Stimulated activated CD8-positive, alpha-beta memory T cell treated with anti-CD3 and anti-CD28 coated beads, Interleukin-2, amount 100 ng/mL, for 1 hour (primary cell): ENCODE measurements at places on chromosomes 16 and 17.

DNA sequence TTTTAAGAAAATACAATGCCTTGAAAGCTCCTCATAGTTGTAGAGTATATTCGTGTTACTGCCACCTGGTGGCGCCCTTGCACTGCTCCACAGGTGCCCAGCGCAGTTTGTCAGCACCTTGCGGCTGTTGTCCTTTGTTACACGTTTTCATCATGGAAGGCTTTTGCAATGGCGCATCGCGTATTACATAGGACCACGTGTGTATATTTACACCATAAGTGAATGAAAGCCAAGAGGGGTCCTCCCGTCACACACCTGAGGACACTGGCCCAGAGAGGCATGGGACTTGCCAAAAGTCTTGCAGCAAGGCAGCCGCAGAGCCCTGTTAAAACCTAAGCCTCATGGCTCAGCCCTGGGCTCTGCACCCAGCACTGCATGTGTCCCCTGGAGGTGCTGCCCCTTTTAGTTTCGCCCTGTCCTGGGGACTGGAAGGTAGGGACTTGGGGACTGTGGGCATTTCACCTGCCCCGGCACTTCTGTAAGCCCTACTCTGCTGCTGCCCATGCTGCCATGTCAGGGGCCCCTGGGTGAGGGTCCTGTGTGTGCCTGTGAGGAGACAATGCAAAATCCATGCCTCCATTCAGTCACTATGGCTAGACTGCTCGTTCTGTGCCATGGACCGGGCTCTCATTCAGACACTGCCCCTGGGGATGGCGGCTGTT, 24.3 kb downstream of the POLR3E start:
- peak; percentile 34 for DNase-seq

GRCh38 chr17:70378076-70378475, 208.7 kb downstream of the KCNJ2 start:
- no peak for DNase-seq

DNA sequence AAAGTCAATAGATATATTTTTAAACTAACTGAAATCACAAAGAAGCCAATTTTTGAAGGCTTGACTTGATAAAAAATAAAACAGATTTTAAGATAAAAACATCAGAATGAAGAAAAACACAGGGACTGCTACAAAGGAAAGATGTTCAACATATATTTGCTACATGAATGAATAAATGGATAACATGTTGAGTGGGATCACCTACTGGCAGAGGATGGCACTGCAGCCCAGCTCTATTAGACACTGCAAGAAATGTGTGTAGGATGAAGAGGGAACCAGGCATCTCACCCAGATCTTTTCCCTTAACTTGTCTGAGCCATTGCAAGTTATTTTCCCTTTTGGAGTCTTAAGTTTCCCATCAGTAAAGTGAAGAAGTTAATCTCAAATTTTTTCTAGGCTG, 4.2 kb downstream of the AIPL1 start:
- DNase-seq, result no peak

DNA sequence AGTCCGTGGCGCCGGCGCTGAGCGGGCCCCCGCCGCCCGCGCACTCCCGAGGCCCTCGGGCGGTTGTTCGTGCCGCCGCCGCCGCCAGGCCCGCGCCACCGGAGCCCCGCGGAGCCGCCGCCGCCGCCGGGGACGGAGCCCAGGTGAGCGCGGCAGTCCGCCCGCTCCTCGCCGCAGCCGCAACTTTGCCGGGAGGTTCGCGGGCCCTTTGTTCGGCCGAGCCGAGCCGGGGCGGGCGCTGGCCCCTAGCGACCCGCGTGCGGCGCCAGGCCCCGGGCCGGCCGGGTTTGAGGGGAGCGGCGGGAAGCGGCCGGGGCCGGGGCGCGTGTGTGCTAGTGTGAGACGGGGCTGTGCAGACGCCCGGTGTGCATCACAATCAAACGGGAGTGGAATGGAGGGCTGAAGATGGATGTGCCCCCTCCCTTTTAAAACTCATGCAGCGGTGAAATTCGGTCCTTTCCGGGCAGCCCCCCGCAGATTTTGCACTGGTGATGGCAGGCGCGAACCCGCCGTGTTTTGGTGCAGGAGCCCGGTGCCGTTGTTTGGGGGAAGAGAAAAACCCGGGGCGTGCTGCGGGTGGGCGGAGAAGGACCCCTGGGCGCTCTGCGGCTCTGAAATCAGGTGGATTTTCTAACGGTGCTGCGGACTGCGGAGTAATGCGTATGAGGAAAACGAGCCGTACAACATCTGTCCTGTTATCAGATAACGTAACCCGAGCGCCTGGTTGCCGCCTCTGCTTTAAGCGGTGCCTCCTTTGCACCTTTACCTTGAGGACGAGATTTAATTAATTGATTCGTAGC, 823 bp downstream of the TNRC6C start:
- DNase-seq, result no peak

DNA sequence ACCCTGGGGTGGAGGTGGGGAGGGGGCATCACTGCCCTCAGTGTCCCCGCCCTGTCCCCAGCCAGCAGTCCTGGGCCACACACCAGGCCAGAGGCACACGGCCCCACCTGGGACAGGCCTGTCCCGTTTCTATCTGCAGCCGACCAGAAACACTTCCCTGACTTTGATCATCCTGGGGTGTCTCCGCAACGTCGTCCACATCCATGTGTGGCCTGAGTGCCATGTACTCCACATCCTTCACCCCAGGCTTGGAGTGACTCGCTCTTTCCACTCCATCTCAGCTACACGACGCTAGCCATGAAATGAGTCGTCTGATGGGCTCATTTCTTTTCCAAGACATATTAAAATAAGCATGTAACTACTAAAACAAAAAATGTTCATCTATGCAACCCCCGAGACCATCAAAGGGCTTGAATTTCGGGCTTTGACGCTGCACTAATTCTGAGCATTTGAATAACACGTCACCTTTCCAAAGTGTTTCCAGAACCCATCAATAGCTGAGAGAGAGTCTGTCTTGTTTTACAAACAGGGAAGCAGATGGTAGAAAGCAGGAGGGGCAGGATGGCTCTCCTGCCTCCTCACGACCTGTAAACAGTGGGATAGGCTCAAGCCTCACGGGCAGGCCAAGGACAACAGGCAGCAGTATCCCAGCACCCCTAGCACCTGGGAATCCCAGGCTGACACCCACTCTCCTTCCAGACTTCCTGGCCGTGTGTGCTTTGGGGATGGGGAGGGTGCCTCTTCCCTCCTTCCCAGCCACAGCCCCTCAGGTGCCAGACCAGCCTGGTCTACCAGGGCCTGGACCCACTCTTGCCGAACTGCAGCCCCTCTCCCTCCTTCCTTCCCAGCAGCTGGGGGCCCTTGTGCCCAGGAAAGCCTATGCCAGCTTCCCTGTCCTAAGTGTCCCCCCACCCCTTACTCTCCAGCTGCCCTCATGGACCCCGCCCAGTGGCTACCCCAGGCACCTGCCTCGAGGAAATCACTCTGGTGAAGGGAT, 20.0 kb upstream of the RASD1 start:
- DNase-seq, result no peak

DNA sequence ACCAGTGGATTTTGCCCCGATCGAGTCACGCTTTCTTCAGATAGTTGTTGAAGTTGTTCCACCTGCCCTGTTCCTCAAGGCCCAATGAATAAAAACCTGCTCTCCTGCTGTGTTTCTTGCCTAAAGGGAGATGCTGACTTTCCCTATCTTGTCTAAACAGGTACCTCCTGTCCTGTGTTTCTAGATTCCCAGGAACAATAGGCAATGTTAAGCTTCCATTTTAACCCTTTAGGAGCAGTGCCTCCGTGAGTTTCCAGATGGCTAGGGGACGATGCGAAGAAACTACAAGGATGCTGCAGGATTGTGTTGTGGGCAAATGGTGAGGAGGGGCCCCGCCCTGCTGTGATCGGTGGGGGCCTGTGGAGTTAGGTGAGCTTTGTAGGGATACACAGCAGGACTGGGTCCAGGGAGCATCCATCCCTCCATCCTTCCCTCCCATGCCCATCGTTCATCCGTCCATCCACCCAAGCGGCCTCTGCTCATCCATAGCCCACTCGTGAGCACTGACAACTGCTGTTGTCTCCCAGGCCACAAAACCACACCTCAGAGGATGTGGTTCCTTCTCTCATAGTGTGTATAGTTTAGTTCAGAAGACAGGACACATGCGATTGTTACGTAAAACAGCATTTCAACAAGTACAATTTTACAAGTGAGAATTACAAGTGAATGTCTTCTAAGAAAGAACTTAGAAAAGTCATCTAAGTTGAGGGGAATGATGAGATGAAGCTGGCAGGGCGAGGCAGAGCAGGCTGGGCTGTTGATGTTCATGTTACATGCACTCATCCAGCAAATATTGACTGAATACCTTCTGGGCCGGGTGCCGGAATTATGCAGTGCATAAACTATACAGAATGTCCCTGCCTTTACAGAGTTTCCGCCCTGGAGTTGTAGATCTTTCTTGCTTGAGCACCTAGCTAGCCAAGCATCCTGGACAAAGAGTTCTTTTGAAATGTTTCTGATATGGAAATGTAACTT, 5.2 kb downstream of the ARSG start:
- peak; percentile 29 for DNase-seq

DNA sequence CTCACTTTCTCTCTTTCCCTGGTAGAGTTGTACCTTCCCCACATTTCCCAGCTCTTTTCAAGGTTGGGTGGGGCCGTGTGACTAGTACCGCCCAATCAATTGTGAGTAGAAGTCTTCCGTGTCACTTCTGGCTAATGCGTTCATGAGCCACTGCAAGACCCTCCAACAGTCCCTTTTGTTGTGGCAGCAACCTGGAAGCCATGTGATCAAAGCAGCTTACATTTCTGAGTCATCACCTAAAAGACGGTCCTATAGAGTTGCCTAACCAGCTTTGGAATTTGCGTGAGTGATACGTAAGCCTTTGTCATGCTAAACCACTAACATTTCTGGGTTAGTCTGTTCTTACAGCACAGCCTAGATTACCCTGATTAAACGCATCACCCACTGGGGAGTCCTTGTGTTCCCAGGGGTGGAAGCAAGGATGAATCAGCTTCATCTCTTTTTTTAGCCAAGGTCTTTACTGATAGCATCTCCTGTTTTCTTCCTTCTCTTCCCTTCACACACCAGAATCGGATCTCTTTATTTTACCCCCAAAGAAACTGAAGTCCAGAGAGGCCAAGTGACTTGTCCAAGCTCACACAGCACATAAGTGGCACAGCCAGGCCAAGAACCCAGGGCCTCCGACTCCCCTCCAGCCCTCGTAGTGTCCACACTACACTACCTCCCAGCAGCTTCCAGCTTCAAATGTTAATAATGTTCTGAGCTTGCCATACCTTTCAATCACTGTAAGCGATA, 366.3 kb upstream of the XYLT1 start:
- DNase-seq, result no peak

DNA sequence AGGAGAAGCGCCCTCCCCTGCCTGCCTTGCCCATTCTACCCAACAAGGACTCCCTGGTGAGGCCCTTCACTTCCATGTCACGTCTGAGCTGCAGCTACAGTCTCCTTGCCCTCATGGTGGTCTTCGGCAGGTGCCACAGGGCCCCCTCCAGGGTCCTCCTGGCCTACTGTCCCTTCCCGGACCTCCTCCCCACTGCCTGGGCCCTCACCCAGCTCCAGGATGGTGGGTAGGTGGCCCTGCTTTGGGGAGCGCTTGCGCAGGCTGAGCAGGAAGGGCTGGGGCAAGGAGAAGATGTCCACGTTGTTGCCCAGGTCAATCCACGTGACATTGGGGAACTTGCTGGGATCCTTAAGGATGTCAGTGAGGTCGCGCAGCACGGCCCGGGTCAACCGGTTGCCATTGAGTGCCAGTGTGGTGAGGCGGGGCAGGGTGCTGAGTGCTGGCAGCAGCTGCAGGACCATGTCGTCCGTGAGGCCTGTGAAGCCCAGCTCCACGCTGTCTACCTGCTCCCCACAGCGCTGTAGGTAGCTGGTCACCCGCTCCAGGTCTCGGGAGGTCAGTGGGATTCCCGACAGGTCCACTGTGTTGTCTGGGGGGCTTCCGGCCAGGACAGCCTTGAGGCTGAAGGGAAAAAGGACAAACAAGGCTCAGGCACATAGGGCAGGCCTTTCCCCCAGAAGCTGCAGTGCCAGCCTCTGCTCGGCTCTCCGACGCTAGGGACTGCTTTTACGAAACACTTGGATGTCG, 28.3 kb downstream of the TRPV2 start:
- no peak for DNase-seq

DNA sequence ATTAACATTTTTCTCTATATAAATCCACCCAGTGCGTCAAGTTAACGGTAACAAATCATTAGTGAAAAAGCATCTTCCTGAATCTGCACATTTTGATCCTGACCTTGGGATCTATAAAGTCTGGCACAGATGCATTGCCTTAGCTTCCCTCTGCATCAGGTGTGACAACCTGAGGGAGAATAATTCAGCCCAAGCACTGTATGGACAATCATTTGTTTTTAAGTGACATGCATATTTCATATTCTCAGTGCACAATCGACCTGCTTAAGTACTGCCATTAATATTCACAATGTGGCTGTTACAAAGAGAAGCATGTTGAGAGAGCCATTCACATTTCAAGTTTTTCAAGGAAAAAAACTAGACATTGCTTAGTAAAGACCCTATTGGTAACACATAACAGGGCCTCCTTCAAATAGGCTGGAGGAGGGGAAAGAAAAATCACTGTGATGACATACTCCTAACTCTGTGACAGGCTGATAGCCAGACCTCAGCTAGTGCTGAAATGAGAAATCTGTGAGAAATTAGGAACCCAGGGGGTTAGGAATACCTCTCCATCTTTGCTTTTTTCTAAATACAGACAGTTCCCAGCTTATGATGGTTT, 505.3 kb upstream of the CDH5 start:
- no peak for DNase-seq

- DNase-seq, result no peak
Observed at GRCh38 chr17:45836047-45837044, 8.3 kb upstream of the SPPL2C start.

DNA sequence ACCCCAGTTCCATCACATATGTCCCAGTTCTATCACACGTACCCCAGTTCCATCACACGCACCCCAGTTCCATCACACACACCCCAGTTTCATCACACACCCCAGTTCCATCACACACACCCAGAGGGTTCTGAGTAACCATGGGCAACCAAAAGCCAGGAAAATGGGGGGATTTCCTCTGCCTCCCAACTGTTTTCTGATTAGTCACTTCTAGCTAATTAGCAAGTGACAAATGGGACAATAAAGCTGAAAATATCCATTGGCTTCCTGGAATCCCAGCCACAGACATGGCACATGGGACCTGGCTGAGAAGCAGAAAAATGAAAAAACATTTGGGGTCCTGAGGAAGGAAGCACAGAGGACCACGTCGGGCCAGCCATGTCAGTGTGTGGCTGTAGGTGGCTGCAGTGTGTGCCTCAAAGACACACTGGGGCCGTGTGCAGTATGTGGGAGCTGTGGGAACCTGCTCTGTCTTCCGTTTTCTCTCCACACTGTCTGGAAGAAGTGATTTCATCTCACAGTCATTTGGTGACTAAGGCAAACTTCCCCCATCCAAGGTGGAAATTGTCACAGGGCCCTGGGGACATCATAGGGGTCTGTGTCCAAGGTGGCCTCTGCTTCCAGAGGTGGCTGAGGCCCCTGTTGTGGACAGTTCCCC, 106.7 kb downstream of the CMIP start:
- no peak for DNase-seq

GRCh38 chr16:25210758-25211157, 6.0 kb upstream of the AQP8 start:
- DNase-seq, result no peak

DNA sequence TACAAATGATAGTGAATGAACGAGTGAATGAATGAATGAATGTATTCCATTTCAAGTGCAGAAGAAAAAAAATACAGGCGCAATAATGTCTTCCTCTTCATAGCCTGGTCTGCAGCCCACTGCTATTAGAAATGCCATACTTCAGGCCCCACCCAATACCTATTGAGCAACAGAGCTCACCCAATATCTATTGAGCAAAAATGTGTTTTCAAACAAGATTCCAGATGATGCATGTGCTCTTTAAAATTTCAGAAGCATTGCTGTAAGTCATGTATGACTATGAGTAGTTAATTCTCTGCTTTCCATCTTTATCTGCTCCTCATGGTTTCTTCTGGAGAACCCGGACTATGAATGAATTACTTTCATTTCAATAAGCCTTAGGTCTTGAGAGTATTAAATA, 308.2 kb downstream of the XYLT1 start:
- no peak for DNase-seq
